ENCODE measurements at places on chromosomes 2 and 18.

GRCh38 chr2:225670111-225670974, 270.8 kb downstream of the NYAP2 start:
- no peak for DNase-seq

DNA sequence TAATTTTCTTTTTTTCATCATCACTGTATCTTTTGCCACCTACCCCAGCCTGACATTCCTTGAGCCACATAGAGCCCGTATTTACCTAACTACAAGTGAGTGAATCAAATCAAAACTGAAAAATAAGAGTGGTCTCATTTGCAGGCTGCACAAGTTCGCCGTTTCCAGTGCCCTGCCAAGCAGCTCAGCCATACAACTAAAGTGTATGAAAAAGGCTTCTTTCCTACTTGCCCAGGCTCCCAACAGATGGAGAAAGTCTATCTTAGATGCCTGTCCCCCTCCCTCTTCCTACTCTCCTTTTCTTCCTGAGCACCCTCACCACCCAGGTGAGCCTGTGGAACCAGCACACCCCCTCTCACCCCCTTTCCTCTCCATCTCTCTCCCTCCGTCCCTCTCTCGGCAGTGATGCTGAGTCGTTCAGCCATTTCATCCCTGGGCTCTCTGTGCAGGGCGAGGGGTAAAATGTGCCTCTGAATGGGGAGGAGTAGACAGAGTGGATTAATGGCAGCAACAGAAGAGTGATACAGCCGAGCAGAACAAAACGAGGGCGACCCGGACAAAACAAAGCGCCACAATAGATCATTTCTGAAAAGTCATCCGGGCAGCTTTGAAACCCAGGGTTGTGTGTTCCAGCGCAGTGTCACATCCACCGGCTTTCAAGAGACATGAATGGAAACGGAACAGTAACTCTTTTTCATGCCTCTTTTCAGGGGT, 65.0 kb upstream of the POU3F3 start:
- DNase-seq = no peak

GRCh38 chr2:14633061-14633460, 544 bp downstream of the LRATD1 start:
- no peak for DNase-seq

DNA sequence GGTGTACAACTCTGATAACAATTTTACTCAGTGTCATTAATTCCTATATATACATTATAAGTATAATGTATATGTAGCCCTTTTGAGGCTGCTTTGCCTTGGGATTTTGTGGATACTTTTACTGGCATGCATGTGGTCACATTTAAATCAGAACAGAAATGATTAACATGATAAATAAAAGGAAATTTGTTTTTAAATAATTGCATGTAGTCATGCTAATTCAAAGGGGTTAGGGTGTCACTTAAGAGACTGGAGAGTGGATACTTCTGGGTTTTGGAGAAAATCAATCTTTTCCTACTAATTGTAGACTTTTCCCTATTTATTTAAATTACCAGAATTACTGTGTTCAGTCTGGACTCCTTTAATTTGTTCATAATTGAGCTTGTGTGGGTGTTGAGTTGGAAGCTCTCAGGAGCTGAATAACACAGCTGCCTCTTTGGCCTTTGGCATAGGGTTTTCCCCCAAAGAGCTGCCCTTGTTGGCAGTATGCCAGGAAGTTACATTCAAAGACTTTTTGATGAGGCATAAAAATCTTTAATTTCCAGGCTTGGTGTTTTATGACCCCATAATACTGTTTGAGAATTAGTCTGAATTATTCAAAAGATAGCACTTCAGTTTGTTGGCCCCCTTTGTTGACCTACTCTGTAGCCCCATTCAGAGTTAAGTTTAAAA, 484.7 kb upstream of the NRP2 start:
- DNase-seq = no peak

- DNase-seq = no peak
Measured at GRCh38 chr18:13401826-13402225, 183.3 kb downstream of the LDLRAD4 start.

DNA sequence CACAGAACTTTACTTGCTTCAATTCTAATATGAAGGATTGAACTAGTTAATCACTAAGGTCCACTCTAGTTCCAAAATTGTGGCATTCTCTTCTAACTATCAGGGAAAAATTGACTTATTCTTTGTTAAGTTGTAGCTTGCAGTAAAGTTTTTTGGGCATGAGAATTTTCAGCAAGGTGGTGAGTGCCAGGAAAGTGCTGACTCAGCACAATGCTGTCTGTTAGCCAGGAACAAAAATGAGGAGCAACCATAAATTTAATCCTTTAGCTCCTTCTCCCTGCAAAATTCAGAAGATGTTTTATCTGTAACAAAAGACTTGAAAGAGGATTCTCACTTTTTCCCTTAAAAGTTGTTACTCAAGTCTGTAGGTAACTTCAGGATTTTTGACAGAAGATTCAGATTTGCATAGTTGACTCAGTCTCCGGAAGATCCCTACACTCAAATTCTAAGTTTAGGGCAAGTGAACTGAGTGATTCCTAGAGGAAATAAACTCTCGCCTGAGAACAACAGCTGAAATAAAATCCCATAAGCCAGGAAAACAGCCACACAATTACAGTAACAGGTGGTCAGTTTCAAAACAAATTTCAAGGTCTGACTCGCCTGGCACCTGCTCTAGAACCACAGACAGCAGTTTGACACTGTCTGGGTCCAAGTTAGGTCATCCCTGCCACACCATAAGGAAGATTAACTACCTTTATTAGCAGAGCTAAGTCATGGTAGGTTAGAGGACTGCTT, 20.2 kb upstream of the DARS1 start:
- DNase-seq = no peak

DNA sequence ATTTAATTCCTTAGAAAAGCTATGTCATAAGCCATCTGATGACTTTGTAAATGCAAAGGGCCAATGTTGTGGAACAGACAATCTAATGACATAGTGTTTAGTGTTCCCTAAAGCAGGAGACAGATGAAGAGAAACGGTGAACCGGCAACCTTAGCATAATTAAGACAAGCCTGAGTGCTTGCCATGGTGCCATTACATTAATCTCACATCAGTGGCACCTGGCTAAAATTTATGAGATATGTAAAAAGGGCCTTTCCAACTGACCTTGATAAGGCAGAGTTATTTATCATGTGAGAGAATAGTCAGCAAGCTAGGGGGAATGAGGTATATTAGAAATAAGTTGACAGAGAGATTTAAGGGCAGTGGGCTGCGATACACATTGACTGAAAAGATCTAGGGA, 261.8 kb downstream of the ERBB4 start:
- no peak for DNase-seq

DNA sequence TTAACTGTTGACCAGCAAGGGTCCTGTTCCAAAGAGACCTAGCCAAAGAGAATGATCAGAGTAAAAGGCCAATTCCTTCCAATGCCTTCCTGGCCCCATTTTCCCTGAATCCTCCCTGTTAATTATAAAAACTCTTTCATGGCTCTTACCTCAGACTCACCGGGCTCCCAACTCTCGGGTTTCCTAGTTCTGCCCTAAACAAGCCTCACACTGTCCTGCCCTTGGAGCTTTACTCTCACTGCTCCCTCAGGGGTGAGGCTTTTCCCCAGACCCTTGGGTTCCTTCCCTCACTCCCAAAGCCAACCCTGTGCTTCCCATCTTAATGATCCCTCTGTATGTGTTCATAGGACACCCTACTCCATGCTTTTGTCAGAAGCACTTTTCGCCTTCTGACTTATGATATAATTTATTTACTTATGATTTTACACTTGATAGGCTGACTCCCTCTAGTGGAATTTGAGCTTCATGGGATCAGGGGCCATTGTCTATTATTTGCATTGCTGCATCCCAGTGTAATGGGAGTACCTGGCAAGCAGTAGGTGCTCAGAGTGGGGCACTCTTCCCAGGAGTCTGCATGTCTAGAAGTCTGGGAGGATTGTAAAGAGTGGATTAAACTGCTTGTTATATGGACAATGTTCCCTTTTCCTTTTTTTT, 29.9 kb upstream of the ZNG1B start:
- no peak for DNase-seq

GRCh38 chr2:146079216-146079615, 1559.3 kb upstream of the ZEB2 start:
- DNase-seq = no peak

- DNase-seq = no peak
Measured at GRCh38 chr18:59846814-59847490, 52.8 kb upstream of the PMAIP1 start.

GRCh38 chr2:112494828-112495227, 12.9 kb downstream of the TTL start:
- DNase-seq = no peak

GRCh38 chr18:76315722-76316230, 179.3 kb downstream of the ZNF516 start:
- DNase-seq = no peak

GRCh38 chr2:24828238-24828996, 35.2 kb downstream of the CENPO start:
- DNase-seq = no peak

DNA sequence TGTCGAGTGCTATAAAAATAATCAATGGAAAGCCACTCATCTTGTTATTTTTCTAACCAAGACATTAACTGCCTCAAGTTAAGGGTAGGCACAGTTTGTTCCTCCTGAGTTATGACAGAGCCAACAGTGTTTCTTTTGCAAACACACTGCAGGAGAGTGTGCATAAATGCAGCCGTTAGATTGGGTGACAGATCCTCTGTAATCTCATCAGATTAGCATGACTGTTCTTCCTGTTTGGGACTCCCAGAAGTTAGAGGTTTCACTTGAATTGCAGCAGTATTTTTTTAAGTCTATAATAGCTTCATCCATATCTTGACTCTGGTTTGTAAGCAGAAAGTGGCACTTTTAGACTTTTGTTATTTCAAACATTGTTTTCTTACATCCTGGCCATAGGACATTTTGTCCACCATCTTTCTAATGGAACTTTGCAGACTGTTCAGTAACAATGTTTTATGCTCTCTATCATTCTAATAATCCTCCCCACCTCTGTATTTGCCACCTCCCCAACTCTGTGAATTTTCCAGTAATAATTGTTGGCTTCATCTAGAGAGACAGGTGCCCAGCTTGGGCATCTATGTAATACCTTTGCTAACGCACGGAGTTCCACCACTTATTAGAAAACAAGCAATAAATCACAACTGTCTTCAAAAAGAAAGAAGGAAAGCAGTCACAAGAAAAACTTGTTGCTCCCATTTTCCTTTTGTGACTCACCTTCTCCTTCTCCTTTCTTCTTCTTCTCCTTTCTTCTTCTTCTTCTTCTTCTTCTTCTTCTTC, 560.0 kb downstream of the ADCYAP1 start:
- DNase-seq = no peak

DNA sequence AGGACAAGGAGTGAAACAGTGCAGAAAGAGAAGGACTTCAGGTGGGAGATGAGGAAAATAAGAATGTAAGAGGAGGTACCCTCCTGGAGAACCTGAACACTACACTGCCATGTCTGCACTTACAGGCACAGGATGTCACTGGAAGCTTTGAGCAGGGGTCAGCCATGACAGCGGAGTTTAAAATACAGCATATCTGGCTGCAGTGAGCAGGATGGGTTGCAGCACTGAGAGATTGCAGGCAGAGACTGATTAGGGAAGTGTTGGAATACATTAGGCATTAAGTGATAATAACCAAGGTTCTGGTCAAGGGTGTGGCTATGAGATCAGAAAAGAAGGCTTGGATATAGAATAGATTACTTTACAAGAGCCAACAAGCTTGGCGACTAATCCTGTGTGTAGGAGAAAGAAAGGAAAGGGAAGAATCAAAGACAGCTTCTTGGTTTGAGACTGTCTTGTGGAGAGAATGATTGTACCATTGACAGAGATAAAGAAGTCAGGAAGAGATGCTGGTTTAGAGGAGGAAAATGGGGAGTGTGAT, 171.1 kb upstream of the RBMS1 start:
- DNase-seq = no peak

DNA sequence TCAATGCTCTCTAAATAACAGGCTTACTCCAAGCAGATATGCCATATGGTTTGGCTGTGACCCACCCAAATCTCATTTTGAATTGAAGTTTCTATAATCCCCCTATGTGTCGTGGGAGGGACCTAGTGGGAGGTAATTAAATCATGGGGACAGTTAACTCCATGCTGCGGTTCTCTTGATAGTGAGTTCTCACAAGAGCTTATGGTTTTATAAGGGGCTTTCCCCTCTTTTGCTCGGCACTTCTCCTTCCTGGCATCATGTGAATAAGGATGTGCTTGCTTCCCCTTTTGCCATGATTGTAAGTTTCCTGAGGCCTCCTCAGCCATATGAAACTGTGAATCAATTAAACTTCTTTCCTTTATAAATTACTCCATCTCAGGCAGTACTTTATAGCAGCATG, 302.7 kb upstream of the ZC3H15 start:
- no peak for DNase-seq

DNA sequence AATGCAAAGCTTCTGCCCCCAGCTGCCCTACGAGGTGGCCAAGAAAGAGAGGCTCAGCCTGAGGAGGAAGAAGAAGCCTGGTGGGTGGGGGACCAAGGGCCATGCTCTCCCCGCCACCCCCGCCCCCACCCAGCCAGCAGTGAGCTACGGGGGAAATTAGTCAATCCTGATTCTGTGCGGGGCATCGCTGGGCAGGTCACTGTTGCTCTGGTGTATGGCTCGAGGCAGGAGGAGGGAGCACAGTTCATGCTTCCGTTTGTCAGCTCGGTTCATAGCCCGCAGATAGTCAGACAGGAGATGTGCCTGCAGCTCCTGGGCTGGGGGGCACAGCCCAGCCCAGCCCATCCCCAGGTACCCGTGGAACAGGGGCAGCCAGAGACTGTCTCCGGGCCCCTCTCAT, 17.1 kb downstream of the RAMP1 start:
- no peak for DNase-seq

GRCh38 chr2:80365762-80366161, 61.2 kb upstream of the LRRTM1 start:
- DNase-seq = no peak

DNA sequence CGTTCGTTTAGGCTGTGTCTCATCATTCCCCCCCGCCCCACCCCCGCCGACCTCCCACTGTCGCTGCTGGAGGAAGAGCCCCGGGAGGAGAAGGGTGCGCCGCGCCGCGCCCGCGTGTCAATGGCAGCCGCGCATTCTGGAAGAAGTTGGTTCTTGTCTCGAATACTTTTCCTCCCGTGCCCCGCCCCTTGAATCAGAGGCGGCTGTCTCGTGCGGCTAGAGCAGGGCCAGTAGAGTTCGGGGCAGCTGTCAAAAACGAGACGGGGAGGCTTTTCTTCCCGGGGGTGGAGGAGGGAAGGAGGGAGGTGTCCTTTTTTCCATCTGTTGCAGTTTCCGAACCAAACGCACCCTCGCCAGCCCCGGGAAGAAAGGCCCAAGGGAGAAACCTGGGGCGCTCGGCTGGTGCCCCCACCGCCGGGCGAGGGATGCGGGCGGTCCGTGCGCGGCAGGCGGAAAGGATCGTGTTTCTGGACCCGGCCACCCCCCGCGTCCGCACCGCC, 410 bp upstream of the TGIF1 start:
- peak; percentile 56 for DNase-seq

DNA sequence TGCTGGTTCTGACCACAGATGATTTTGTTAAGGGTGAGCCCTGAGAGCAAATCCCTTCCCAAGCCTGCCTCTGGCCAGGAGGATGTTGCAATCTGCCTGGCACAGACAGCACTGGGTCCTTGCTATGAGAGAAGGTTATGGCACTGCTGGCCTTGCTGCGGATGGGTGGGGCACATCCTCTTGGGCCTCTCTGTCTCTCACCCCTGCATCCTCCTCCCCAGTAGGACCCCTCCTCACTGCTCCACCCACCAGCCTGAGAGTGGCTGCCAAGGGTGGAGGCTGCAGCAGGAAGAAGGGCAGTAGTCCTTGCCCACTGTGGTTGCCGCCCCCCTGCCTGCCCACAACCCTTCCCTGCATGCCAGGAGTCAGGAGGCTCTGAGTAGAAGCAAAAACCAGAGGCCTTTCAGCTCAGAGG, 180.9 kb downstream of the ZBTB7C start:
- DNase-seq = no peak
